Dermis microvascular lymphatic vessel endothelial cell (primary cell): ENCODE measurements at places on chromosomes 6 and 20.

DNA sequence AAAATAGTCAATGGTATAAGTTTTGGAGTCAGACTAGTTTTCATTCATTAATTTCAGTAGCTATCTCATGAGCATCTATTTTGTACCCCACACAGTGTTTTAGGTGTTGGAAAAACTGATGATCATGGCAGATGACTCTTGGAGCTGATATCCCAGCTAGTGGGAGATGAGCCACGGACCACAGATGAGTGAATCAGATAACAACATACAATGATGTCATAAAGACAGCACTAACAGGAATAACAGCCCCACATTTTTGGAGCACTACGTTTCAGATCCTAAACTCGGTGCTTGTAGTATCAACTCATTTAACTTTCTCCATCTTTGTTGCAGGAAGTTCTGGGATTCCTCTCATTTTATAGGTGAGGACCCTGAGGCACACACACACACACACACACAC is 67.8 kb upstream of the EDN3 start:
- DNase-seq: no peak

DNA sequence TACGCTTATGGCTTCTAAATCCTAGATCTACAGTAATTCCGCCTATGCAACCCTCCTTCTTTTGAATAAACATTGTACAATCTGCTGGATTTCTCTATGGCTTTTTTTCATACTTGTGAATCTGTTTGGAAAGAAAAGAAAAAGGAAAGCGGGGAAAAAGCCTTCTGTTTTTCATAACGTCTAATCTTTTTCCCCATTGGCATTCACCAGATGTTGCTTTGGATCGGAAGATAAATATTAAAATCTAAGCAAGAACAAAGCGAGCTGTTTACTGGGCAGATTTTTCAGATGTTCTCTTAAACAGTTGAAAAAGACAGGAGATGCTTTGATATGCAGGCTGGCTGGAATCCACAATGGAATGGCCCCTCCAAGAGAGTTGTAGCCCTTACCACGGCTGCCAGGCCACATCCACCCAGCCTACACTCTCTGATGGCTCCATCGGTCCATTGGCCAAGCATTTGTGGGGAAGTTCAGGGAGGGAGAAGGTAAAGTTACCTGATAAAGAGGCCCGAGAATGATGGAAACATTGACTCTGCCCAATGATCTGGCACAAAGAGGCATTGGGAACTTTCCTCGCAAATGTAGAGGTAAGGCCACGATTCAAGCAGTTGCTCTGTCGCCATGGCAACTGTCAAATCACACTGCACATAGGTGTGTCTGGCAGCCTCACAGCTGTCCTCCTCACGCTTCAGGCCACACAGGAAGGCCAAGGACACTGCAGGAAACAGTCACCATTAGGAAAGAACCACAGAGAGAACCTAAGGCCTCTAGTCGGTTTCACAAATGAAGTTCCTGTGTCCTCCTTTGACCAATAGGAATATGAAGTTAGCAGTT is 70.3 kb downstream of the PKHD1 start:
- DNase-seq: no peak

GRCh38 chr6:127100510-127101140 is 17.8 kb upstream of the RSPO3 start:
- no peak for DNase-seq

DNA sequence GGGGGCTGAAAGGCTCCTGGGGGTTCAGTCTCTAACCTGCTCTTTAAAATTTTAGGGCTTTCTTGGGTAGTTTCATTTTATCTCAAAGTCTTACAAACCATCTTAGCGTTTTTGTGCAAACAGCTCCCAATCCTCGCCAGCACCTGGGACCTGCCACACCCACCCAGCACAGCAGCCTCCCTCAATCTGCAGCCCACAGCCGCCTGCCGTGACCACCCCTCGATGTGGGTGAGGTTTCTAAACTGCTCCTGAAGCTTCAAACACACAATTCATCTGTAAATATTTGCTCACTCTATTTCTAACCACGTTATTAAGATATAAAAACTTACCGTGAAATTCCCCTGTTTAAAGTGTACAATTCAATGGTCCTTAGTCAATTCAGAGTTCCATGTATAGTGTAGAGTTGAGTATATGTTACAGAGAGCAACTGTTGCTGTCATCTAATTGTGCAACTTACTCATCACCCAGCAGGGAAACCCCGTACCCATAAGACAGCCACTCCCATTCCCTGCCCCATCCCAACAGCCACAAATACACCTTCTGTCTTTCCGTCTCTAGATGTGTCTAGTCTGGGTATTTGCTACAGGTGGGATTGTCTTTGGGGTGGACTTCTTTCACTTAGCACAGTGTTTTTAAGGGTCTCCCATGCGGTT is 381.0 kb downstream of the TAF4 start:
- DNase-seq: no peak

DNA sequence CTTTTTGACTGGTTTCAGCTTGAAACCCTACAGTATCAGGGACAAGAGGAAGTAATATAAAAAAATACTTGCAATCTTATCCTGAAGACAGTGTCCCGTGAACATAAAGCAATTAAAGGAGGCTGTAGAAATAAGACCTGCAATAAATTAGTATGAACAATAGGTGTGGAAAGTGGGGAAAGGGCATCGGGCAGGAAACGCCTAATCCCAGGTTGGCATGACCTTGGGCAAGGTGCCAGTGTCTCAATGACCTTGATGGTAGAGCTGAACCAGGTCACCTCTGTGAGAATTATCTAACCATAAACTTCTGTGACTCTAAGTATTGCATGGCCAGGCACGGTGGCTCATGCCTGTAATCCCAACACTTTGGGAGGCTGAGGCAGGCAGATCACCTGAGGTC is 115.2 kb downstream of the LY86 start:
- no peak for DNase-seq

DNA sequence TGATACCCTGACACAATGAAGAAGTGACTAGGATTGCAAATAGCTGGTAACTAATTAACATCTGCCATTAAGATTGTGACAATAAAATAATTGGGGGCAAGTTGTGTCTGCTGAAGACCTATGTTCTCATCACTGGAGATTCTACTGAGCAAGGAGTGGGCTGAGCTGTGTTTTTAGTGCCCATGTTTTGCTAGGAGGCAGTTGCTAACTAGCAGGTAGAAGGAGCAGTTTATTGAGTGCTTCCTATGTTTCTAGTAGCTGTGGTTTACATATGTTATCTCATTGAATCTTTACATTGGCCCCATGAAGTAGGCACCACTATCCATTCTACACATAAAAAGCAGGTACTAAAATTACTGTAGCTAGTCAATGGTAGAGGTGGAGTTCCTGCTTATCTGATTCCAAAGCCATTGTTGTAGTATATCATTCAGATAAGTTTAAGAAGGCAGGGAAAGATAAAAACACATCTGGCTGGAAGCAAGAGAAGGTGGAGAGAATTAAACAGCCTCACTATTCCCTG is 2.8 kb upstream of the MEP1A start:
- DNase-seq: no peak

- peak; percentile 95 for DNase-seq
Measured at GRCh38 chr6:16752206-16752866, 8.9 kb downstream of the ATXN1 start.

DNA sequence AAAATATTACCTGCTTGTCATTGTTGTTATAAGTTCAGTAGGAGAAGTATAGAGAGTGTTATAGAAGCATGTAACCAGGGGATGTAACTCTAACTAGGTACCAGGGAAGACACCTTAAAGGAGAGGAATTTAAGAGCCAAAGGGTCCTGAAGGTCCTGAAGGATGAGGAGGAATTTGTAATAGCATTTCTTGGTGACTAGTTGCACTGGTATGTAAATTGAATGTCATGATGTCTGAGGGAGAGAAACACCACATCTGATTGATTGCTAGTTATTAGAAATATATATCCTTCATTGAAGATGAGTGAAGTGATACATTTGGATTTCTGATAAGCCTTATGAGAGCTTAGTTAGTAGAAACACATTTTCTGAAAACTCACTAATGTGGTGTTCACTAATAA is 643.8 kb downstream of the RFPL4B start:
- DNase-seq: no peak

DNA sequence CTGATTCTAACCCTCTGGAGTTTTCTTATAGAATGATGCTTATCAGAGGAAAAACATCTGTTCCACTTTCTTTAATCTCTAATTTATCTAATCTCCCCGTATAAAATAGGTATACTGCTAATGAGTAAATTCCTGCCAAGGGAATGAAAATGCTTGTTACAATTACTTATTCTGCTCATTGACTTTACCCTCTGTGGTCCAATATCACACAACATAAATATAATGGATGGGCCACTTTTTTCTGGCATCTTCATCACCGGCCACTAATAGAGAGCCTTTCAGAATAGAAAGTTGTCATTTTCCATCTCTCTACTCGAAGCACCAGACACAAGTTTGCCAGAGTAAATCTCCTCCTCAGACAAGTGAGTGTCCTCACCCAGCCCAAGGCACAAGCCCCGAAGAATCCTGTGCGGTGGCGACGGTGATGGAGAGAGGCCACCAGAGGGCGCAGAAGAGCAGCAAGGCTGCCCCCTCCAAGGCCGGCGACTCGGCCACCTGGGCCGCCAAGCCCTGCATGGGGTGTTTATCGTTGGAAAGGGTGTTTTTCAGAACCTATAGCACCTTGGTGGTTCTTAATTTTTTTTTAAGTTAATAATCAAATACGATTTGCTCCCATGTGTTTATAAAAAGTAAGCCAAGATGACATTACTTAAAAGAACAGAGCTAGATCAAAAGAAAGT is 212.9 kb upstream of the ARID1B start:
- peak; percentile 30 for DNase-seq

DNA sequence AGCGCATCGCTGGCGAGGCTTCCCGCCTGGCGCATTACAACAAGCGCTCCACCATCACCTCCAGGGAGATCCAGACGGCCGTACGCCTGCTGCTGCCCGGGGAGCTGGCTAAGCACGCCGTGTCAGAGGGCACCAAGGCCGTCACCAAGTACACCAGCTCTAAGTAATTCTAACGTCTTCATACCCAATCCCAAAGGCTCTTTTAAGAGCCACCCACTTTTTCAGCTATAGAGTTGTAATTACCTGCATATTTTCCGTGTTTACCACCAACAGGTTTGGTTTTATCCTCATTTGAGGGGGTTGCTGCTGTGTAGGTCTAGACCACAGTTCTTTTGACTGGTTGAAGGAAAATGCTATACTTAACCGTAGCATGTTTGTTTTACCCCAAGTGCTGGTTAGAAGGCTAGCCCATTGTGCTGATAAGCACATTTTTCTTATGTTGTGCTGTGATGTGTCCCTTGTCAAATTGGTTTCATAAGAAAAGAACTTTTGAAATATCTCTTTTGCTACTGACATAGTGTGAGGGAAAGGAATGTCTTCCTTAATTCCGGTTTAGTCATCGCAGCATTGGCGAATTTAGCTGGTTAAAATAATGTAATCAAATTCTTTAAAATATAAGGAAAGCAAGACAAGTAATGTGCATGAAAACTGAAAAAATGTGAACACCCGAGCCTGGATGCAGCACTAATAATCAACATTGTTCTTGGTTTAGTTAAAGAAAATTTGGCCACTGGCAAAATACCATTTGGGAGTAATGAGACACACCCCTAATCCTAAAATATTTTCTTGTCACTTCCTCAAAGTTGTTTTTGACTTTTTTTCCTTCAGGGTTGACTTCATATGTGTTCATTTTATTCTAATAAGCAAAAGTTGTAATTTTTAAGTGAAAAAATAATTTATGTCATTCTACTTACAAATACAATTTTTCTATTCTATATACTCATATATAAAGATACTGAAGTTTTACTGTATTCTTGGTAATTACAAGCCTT is 112.8 kb downstream of the HFE start:
- peak; percentile 16 for DNase-seq

DNA sequence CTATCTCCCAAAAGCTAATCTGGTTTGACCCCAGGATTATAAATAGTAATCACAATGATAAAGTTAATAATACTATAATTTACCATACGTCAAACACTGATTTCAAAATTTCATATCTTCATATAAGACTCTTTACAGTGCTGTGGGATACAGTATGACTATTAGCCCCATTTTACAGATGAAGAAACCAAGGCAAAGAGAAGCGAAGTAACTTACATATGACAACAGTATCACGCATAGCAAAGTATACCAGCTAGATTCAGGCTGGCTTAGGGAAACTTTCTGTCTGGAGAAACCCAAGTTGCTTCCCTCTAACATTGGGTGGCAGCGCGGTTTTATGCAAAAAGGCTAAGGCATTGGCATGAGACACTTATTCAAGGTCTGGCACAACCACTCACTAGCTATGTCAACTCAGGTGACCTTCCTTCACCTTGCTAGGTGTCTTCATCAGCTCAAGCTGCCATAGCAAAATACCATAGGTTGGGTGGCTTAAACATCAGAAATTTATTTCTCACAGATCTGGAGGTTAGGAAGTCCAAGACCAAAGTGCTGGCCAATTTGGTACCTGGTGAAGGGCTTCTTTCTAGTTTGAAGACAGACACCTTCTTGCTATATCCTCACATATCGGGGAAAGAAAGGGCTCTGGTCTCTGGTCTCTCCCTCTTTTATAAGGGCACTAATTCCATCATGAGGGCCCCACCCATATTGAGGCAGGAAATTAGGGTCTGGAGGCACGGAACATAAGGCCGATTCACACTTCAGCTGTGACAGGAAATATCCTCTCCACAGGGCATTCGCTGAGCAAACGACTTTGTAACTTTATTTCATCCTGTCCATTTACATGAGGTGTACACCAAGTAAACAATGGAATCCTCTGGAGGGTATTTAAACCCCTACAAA is 22.4 kb upstream of the UTRN start:
- DNase-seq: no peak

DNA sequence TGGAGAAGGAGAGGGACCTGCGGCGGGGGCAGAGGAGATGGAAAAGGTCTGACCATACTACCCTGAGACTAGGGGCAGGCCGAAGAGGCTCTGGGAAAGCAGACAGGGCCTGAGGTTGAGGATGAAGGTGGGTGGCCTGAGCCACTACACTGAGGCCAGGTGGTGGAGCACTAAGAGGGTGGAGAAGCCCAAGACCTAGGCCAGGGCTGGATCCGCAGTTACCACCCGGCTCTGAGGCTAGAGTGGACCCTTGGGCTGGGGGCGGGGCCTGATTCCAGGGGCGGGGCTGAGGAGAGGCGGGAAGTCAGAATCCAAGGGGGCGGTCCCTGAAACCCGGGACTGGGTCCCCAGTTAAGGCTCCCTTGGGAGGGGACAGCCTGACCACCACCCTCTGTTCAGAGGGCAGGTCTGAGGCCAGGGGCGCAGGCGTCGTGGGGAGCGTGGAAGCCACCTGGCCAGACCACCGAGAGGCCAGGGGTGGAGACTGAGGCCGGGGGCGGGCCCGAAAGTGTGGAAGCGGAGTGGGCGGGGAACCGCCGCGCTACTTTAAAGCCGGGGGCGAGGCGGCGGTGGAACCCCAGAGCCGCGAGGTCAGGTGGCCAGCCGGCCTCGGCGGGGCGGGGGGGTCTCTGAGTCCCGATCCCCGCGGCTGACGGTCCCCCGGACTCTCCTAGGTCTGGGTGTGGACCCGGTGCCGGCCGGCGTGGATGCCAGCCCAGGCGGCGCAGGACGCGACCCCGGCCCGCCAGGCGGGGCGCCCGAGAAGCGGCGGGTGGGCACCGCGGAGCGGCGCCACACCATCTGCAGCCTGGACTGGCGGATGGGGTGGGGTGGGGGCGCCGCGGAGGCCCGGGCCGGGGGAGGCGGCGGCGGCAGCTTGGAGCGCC is 8.3 kb downstream of the CCM2L start:
- no peak for DNase-seq
